Activated naive CD8-positive, alpha-beta T cell treated with anti-CD3 and anti-CD28 coated beads for 36 hours (primary cell): ENCODE measurements at places on chromosomes 1 and 21. TPM values are rescaled to one million over a fixed set of nuclear protein-coding genes. Genes with fewer than 3 reads are reported as not detected.

Gene GPR25
- total RNA-seq: not detected

Gene EXTL1
- total RNA-seq: not detected

Gene CDC7
- total RNA-seq: 26.0 TPM

Gene SLC66A1
- 6.8 TPM for total RNA-seq

Gene CAPZA1
- total RNA-seq: 243 TPM

Gene ZNF672
- 48.0 TPM for total RNA-seq

DNA sequence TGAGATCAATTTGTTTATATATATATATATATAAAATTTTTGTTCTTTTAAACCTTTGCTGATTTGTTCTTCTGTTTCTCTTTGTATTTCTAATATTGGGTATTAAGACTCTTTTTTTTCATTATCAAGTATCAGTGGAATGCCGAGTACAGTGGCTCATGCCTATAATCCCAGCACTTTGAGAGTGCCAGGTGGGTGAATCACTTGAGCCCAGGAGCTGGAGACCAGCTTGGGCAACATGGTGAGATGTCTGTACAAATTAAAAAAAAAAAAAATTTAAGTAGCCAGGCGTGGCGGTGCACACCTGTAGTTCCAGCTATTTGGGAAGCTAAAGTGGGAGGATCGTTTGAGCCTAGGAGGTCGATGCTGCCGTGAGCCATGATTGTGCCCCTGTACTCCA lies 67.1 kb downstream of the MAST2 start:
- H3K27me3 ChIP-seq: no peaks in the 10 kb centered on the region
- H3K27ac ChIP-seq: no peak overlapping the region
- H3K4me1 ChIP-seq: peaks cover 10% of the 10 kb centered on the region
- no peaks in the 10 kb centered on the region for H3K36me3 ChIP-seq
- DNase-seq: no peak

- H3K27me3 ChIP-seq: peaks cover 7% of the 10 kb centered on the region
- H3K36me3 ChIP-seq: peaks cover 96% of the 10 kb centered on the region
- peaks cover 52% of the 10 kb centered on the region for H3K4me1 ChIP-seq
Observed at GRCh38 chr1:116760487-116760886, 6.3 kb downstream of the CD2 start.

DNA sequence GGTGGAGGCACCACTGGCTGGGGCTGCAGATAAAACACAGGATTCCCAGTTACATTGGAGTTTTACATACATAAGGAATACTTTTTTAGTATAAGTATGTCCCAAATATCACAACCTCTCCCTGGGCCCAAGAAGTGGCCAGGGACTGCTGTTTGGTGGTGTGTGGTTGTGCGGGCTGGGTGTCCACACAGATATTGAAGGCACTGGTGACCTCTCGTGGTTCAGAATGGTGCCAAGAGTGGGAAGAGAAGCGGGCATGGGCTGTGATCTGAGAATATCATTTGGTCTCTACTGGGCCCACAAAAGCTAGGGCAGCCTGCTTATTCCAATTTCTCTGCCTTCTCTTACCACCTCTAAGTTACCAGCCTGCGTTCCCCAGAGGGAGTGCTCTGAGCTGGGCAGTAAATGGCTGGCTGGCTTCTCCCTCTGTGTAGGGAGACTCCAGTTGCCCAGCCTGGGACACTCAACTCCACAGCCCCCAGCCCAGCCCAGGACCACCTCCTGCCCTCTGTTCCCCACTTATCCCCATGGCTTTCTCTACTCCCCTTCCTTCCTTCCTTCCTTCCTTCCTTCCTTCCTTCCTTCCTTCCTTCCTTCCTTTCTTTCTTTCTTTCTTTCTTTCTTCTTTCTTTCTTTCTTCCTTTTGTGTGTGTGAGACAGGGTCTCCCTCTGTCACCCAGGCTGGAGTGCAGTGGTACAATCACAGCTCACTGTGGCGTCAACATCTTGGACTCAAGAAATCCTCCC lies 42.8 kb upstream of the RD3 start:
- no peaks in the 10 kb centered on the region for H3K36me3 ChIP-seq
- no peak overlapping the region for H3K27ac ChIP-seq
- peaks cover under 1% of the 10 kb centered on the region for H3K27me3 ChIP-seq
- no peak for DNase-seq
- H3K4me3 ChIP-seq: no peak overlapping the region

- no peak for DNase-seq
- H3K27ac ChIP-seq: no peak overlapping the region
- no peaks in the 10 kb centered on the region for H3K27me3 ChIP-seq
- H3K36me3 ChIP-seq: no peaks in the 10 kb centered on the region
- no peaks in the 10 kb centered on the region for H3K4me1 ChIP-seq
- H3K4me3 ChIP-seq: no peak overlapping the region
Observed at GRCh38 chr1:92709738-92710137, 75.2 kb downstream of the EVI5 start.

DNA sequence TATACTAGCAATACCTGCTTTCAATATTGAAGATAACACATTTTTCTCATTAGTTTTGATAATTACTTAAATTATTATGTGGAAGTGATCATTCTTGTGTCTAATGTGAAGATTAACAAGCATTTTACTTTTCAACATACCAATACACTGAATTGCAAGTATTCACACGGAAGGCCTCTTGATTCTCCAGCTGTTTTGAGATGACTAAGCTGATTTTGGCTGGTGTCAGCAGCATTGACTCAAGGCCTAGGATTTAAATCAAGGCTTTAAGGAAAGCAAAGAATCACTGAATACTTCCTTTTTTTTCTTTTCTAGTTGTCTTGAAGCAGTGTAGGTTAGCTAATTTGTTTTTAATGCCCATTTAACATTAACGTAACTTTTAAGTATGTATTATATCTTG lies 373.7 kb downstream of the SRGAP2C start:
- DNase-seq: no peak
- H3K4me3 ChIP-seq: no peak overlapping the region
- H3K36me3 ChIP-seq: peaks cover 5% of the 10 kb centered on the region
- peaks cover 8% of the 10 kb centered on the region for H3K4me1 ChIP-seq
- H3K27me3 ChIP-seq: no peaks in the 10 kb centered on the region

DNA sequence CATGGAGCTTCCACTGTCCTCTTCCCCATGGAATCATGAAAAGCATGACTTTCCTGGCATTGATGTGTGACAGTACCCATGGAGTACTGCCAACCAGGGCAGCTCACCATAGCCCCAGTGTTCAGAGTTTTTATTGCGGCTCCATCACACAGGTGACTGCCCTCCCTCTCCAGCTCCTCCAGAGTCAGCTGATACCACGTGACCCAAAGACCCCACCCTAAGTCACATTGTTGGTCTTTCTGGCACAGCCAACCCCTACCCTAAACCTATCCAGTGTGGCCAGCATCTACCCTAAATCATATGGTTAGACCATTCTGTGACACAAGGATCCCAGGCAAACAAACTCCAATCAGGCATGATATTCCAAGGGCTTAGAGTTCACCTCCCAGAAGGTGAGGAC lies 77.4 kb upstream of the VAMP3 start:
- H3K27ac ChIP-seq: no peak overlapping the region
- H3K4me3 ChIP-seq: no peak overlapping the region
- H3K27me3 ChIP-seq: peaks cover 20% of the 10 kb centered on the region
- DNase-seq: no peak
- peaks cover under 1% of the 10 kb centered on the region for H3K4me1 ChIP-seq

GRCh38 chr21:45309069-45309986 lies 21.6 kb upstream of the POFUT2 start:
- H3K4me1 ChIP-seq: peaks cover 13% of the 10 kb centered on the region
- no peaks in the 10 kb centered on the region for H3K36me3 ChIP-seq
- H3K4me3 ChIP-seq: no peak overlapping the region
- no peak overlapping the region for H3K27ac ChIP-seq
- H3K27me3 ChIP-seq: peaks cover 9% of the 10 kb centered on the region

DNA sequence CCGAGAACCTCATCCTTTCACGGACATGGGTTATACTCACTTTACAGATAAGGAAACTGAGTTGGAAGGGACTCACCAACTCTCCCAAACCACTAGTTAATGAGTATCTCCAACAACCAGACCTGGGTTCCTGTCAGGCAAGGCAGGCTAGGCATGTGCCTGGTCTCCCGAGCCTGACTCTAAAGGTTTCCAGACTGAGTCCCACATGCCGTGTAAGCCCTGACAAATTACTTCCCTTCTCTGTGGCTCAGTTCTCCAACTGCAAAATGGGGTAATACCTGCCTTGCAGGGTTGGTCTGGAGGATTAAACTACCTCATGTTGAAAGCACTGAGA lies 34.3 kb downstream of the SSBP3 start:
- H3K36me3 ChIP-seq: peaks cover 11% of the 10 kb centered on the region
- peak overlapping the region; percentile 0 for H3K27ac ChIP-seq
- no peak overlapping the region for H3K4me3 ChIP-seq
- peaks cover 57% of the 10 kb centered on the region for H3K4me1 ChIP-seq
- no peak for DNase-seq

DNA sequence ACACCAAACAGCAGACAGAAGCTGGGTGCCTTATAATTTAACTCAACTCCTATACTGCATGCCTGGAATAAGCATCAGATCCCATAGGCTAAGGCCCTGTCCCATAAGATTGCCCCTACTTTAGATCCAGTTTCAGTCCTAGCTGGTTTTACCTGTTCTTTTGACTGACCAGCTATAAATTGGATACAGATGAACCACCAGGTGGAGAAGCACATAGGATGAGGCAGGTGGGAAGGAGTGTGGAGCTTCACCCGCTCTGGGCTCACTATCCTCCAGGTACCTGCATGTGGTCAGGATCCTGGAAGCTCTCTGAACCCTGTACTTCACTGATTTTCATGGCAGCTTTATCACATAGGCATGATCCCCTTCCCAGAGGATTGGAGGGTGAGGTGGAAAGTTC lies 51.3 kb downstream of the MAST2 start:
- no peak for DNase-seq
- H3K4me1 ChIP-seq: no peaks in the 10 kb centered on the region

DNA sequence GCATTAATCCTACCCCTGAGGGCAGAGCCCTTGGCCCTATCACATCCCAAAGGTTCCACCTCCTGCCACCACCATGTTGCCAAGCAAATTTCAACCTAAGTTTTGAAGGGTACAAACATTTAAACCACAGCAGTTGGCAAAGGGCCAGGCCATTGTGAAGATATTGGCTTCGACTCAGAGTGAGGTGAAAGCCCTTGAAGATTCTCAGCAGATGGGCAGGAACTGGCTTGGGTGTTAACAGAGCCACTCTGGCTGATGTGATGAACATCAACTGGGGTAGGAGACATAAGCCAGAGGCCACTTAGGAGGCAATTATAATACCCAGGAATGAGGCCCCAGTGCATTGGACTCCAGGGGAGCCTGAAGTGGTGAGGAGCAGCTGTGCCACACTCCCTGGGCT lies 207.7 kb upstream of the KAZN start:
- H3K27ac ChIP-seq: no peak overlapping the region
- H3K36me3 ChIP-seq: no peaks in the 10 kb centered on the region

GRCh38 chr1:87642581-87643221 lies 314.0 kb downstream of the LMO4 start:
- no peak overlapping the region for H3K4me3 ChIP-seq
- no peaks in the 10 kb centered on the region for H3K27me3 ChIP-seq
- no peak for DNase-seq
- no peaks in the 10 kb centered on the region for H3K36me3 ChIP-seq
- H3K27ac ChIP-seq: no peak overlapping the region

DNA sequence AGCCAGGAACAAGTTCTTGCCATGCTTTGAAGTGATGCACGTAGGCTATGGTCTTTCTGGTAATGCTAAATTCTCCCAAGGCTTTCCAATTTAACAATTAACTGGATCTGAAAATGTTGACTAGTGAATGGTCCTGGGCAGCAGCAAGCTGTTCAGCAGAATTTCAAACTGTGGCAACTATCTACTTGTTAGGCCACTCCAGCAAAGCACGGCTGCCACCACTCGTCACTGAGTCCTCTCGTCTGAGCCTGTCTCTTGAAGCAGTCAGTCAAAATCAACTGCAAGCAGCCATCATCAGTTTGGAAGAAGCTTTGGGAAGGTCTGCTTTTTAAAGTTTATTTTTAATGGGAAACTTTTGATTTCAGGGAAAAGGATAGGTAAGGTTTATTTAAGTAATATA lies 6.1 kb downstream of the FLVCR1 start:
- H3K4me3 ChIP-seq: no peak overlapping the region
- H3K27me3 ChIP-seq: no peaks in the 10 kb centered on the region
- DNase-seq: no peak
- H3K4me1 ChIP-seq: peaks cover 11% of the 10 kb centered on the region

DNA sequence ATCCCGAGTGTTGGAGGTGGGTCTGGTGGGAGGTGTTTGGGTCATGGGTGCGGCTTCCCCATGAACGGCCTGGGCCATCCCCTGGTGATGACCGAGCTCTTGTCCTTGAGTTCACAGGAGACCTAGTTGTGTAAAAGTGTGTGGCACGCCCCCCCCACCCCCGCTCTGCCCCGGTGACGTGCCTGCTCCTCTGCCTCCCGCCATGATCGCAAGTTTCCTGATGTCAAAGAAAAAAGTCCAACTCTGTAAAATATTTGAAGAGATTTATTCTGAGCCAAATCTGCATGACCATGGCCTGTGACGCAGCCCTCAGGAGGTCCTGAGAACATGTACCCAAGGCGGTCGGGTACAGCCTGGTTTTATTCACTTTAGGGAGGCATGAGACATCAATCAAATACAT lies 125.1 kb upstream of the COL6A1 start:
- no peak for DNase-seq
- peaks cover 5% of the 10 kb centered on the region for H3K27me3 ChIP-seq
- no peak overlapping the region for H3K27ac ChIP-seq
- no peak overlapping the region for H3K4me3 ChIP-seq
- peaks cover 1% of the 10 kb centered on the region for H3K4me1 ChIP-seq

- DNase-seq: no peak
- H3K27me3 ChIP-seq: no peaks in the 10 kb centered on the region
- H3K4me3 ChIP-seq: no peak overlapping the region
- H3K27ac ChIP-seq: no peak overlapping the region
- peaks cover 2% of the 10 kb centered on the region for H3K36me3 ChIP-seq
- H3K4me1 ChIP-seq: no peaks in the 10 kb centered on the region
Observed at GRCh38 chr21:46093668-46094400, 4.1 kb upstream of the COL6A2 start.

GRCh38 chr21:15480160-15480559 lies 249.6 kb upstream of the USP25 start:
- H3K4me1 ChIP-seq: peaks cover 33% of the 10 kb centered on the region
- no peaks in the 10 kb centered on the region for H3K27me3 ChIP-seq
- peaks cover 12% of the 10 kb centered on the region for H3K36me3 ChIP-seq
- peak; percentile 14 for DNase-seq
- H3K4me3 ChIP-seq: no peak overlapping the region

GRCh38 chr1:158076441-158076840 lies 83.0 kb downstream of the KIRREL1 start:
- no peak overlapping the region for H3K27ac ChIP-seq
- no peaks in the 10 kb centered on the region for H3K36me3 ChIP-seq
- H3K27me3 ChIP-seq: no peaks in the 10 kb centered on the region
- H3K4me1 ChIP-seq: no peaks in the 10 kb centered on the region
- no peak for DNase-seq
- H3K4me3 ChIP-seq: no peak overlapping the region

DNA sequence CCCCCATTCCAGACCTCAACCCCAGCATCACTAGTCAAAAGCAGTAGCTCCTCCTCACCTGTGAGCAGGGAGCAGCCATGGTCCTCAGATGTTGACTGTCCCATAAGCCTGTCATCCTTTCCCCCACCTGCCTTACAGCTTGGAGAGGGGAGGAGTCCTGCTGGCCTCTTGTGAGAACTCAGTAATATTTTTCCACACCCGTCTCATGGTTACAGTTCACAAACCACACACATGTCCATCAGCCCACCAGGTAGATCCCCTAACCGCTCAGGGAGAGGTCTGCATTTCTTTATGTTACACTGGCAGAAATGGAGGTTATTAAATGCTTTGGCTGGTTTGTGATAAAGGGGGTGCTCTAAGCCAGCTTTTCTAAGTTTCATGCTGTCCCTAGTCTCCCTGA lies 26.3 kb upstream of the POU3F1 start:
- no peak overlapping the region for H3K4me3 ChIP-seq
- H3K36me3 ChIP-seq: no peaks in the 10 kb centered on the region
- H3K27me3 ChIP-seq: peaks cover 46% of the 10 kb centered on the region
- no peaks in the 10 kb centered on the region for H3K4me1 ChIP-seq
- no peak overlapping the region for H3K27ac ChIP-seq
